C1 segment of cervical spinal cord (tissue), 14 donors: ENCODE measurements at places on chromosomes 12 and 14.
A peak's percentile ranks its signal among the peaks of the same experiment; 100 is the strongest.

DNA sequence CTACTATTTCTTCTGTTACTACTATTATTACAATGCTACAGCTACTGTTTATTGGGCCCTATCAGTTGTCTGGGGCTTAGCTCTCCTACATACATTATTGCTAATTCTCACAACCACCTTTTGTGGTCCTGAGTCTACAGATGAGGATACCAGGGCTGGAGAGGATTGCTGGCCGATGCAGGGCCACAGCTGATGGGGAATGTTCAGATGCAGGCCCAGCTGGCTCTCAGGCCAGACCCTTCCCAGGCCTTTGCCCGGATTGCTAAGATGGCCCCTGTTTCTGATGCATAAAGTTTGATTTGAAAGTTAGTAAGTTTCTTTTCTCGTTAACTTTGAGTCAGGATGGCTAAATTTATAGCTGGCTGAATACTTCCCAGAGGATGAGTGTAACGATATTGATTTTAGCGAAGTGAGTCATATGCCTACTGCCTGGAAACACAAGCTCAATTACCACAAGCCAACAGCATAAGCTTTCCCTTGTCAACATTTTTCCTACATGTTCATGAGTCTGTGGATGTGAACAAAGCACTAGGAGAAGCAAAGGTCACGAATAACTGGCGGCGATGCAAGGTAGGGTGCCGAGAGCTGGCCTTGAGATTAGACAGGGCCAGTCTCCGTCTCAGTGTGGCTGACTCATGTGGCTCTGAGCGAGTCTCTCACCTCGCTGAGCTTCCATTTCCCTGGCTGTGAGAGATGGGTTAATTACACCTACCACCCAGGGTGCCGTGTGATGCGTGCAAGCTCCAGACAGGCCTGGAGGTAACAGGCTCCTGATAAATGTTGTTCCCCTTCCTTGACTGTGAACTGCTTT lies 111.0 kb downstream of the BEGAIN start:
- DNase-seq: no peak

- no peak for DNase-seq
These were observed 122.1 kb downstream of the HMGA2 start for GRCh38 chr12:65946419-65946818.

DNA sequence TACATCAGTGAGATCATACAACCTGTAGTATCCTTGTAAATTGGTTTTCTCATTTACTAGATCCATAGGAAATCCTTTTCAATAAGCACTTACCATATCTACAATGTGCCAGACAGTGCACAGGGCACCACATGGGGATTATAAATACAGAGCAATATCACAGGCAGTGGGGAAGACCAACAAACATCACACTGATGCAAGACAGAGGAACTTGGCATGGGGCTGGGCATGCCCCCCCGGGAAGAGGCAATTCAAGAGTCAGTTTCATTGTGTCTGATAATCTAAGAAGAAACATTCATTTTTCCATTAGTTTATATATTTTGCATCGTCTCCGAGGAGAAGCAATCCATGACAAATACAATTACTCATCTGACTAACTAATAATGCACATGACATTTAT lies 16.2 kb downstream of the NT5DC3 start:
- no peak for DNase-seq

DNA sequence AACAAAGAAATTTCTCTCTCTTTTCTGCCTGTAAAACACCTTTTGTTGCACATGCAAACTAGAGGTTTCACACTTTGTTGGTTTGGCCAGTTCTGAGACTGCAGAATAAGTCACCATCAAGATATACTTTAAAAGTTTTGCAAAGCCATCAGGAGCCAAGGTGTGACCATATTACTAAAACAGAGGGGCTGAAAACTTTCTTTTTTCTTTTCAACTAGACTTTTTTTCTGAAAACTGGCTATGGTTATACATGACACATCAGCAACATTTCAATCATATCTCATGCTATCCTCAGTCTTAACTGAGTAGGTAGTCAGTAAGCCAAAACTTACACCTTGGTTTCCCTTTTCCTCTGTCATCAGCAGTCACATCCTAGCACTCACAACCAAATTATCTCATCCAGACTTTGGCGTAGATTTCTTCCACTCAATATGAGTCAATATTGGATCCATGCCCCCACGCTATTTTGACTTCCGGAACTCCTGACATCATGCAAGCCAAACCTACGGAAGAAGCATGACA lies 4.1 kb upstream of the IFNG start:
- DNase-seq: no peak

DNA sequence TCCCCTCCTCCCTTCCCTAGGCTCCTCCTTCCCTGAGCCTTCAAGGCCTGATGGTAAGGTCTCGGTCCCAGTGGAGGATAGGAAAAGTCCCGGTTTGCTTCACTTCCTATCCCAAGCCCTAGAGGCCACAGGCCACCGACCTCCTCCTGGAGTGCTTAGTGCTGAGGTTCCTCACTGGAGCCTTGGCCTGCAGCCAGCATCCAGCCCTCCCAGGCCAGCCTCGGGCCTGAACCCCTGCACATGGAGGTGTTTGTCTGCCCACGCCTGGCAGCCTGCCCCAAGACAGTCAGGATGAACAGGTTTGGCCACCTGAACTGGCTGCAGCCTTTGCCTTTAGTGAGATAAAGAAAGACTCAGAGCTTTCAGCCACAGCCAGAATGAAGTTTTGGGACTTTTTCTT lies 15.8 kb upstream of the KRT7 start:
- no peak for DNase-seq

DNA sequence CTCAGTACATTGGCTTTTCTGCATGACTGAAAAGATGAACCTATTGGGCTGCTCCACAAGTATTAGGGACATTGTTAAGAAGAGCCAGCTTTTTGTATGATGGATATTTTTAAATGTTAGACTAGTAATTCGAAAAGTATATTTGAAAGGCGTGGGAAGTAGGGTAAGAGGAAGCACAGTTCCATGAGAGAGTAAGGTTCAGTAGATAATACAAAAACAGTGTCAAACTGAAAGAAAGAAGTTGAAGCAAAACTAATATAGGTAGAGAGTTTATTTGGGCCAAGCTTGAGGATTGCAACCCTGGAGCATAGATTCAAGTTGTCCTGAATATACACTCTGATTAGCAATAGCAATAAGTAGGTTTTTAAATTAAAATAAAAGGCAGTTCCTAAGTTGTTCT lies 193.9 kb downstream of the RASSF9 start:
- no peak for DNase-seq

DNA sequence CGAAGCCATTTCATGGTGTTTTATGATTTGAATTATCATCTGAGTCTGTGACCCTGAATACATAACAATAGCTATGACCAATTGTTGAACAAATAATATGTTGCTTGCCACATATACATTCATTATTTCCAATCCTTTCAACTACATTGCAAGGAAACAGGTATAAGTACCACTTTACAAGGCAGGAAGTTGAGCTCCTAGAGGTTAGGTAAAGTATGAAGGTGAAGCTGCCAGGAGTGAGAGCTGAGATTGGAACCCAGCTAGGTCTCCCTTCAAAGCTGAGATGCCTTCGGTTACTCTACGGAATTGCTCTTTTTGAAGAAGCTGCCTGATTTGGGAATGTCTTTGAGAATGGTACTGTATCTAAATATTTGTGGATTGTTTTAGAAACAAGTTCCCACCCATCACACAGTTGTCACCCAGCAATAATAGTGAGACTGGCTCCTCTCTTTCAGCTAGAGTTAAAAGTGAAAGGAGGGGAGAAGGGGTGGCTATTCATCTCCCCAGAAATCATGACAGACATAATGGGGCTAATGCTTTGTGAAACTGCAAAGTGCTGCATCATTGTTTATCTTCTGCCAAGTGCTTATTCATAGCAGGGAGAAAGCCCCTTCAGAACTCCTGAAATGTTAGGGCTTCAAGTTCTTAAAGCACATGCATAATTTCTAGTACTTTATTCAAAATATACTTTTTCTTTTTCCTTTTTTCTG lies 75.9 kb upstream of the AMIGO2 start:
- DNase-seq: no peak

- DNase-seq: no peak
These were observed 115.4 kb downstream of the DUSP6 start for GRCh38 chr12:89236748-89237383.

GRCh38 chr14:57380935-57381334 lies 9.5 kb upstream of the NAA30 start:
- no peak for DNase-seq

DNA sequence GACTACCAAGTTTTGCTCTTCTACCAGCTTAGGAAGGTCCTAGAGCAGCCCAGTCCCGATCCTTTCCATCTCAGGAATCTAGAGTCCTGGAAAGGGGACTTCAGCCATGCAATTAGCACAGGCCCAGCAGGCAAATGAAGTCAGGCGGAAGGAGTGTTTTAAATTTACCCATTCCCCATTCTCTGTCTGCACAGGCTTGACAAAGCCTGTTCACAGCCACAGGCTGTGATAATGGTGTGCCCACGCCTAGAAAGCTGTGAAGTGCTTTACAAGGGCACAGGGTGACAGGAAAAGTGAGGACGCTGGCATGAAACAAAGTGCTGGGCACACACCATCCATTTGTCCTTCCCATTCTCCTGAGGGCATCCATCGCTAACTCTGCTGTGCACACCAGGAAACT lies 79.0 kb downstream of the PITPNM2 start:
- DNase-seq: no peak

DNA sequence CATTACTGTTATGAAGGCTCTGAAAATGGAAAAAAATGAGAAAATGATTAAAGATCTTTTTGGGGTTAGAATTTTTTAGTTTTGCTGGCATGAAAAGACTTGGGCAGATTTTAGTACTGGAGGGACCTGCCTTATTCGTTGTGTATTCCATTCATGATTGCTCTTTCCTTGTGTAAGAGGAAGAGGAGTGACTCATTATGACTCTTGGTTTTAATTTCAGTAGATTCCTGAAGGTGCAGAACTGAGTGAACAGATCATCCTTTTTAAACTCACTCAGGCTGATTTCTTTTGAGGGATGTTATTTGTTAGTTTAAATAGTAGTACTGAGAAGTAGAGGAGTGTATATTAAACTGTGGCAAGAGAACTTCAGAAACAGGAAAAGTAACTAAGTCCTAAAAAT lies 41.6 kb downstream of the AKAP6 start:
- DNase-seq: no peak

DNA sequence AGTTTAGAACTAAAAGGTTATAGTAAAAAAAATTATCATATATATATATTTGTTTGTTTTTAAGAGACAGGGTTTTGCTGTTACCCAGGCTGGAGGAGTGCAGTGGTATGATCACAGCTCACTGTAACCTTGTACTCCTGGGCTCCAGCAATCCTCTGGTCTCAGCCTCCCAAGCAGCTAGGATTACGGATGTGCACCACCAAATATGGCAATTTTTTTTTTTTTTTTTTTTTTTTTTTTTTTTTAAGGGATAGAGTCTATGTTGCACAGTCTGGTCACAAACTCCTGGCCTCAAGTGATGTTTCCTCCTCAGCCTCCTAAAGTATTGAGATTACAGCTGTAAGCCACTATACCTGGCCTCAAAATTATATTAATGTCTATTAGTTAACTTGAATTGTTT lies 48.7 kb downstream of the PAPLN start:
- no peak for DNase-seq

- DNase-seq: no peak
These were observed 16.1 kb upstream of the RND1 start for GRCh38 chr12:48881686-48882314.

- no peak for DNase-seq
These were observed 967 bp upstream of the PTCSC3 start for GRCh38 chr14:36177489-36177888.

DNA sequence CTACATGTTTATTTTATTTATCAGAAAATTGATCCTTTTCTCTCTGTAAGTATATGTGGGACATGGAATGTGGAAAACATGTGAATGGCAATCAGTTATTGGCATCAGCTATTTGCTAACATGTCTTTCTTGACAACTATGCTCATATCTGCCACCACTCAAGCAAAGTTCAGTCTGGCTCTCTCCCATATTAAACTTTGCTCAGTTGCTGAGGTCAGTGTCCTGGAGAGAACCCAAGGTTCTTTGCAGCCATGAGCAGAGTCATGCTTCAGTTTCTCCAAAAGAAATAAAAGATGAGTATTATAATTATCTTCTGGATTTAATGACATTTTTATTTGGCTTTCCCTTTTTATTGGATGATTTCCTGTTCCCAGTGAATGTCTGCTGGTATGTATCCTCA lies 42.6 kb downstream of the A2M start:
- DNase-seq: no peak

- DNase-seq: no peak
These were observed 112.9 kb downstream of the HMGA2 start for GRCh38 chr12:65937161-65937641.

GRCh38 chr12:69540987-69541386 lies 44.3 kb upstream of the CCT2 start:
- DNase-seq: no peak

- DNase-seq: no peak
These were observed 2.7 kb downstream of the KLRF1 start for GRCh38 chr12:9829982-9830381.

- DNase-seq: no peak
These were observed 90.7 kb downstream of the RERGL start for GRCh38 chr12:17999174-17999801.

DNA sequence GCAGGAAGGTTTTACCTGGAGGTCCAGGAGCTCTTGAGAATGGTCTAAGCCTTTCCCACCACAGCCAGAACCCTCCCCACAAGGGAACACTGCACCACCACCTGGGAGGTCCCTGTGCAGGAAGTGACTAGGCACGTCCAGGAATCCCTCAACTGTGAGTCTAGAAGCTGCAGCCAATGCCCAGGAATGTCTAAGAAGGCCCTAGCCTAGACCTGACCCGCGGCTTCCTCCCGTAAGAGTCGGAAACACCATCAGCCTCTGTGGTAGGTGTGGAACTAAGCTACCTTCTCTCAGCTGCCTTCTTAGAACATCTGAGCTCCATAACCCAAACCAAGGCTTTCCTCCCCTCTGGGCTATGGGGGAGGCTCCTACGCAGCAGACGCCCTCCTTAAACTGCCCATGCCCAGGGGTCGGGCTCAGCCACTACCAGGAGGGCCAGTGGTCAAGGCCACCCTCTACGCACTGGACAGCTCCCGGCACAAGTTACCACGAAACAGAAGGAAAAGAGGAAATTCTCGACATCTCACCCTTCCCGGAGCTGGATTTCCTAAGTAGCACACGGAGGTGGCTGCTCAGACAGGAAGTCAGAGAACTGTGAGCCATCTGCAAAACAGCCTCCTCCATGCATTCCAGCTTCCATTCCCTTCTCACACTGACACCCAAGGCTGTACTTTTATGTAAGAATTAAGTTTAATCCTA lies 25.5 kb downstream of the ZFYVE21 start:
- no peak for DNase-seq

GRCh38 chr14:93045965-93046704 lies 69.6 kb downstream of the ITPK1 start:
- DNase-seq: no peak

DNA sequence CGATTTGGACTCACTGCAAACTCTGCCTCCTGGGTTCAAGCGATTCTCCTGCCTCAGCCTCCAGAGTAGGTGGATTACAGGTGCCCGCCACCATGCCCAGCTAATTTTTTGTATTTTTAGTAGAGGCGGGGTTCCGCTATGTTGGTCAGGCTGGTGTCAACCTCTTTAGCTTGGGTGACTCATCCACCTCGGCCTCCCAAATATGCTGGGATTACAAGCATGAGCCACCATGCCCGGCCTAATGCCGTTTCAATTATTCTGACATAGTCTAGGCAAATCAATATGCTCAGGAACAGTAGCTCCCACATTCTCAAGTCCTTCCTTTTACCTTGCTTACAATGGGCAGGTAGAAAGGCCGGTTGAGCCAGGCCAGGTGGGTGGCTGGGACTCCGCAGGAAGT lies 82.0 kb upstream of the EEA1 start:
- no peak for DNase-seq

- peak; percentile 12 for DNase-seq
These were observed 10.5 kb downstream of the ARHGEF25 start for GRCh38 chr12:57621497-57622292.
